Left lung (tissue), 14 donors: ENCODE measurements at places on chromosomes 7 and 10.
A peak's percentile ranks its signal among the peaks of the same experiment; 100 is the strongest.

DNA sequence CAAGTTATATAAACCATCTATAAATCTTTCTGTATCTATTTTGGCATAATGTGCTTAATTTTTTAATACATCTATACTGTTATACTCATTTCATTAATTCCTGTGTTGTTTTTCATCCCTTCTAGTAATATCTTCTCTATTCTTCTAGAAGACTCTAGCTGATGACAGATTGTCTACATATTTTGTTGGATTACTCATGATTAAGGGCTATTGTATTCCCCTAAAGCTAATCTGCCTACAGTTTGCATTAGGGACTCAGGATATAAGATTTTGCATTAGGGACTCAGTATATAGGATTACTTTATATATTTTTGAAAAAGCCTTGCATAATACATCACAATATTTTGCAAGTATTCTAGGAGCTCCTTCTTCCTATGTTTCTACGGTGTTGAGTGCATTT, 8.3 kb upstream of the SEMA3A start:
- no peak for DNase-seq

DNA sequence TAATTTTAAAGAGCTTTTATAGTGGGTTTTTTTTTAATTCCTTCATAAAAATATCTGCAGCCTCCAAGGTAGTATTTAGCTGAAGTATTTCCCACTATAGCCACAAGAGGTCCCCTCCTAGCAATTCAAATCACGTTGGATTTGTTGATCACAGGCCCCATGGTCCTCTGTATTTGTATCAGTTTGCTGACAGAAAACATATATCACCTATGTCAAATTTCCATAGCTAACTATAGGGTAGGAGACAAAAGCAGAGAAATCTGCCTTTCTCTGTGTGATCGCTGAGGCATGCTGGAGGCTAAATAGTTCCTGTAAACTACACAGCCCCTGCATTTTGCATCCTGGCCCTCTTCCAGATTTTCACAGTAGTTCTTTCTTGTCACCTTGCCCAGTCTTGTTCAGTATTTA, 1.7 kb upstream of the CTNNA3 start:
- DNase-seq: peak; percentile 37

DNA sequence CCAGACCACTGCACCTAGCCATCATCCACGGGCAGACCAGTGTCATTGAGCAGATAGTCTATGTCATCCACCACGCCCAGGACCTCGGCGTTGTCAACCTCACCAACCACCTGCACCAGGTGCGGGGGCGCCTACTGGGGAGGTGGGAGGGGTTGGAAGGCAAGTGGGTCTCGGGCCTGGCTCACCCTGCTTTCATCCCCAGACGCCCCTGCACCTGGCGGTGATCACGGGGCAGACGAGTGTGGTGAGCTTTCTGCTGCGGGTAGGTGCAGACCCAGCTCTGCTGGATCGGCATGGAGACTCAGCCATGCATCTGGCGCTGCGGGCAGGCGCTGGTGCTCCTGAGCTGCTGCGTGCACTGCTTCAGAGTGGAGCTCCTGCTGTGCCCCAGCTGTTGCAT, 4.6 kb downstream of the NFKB2 start:
- DNase-seq: no peak

DNA sequence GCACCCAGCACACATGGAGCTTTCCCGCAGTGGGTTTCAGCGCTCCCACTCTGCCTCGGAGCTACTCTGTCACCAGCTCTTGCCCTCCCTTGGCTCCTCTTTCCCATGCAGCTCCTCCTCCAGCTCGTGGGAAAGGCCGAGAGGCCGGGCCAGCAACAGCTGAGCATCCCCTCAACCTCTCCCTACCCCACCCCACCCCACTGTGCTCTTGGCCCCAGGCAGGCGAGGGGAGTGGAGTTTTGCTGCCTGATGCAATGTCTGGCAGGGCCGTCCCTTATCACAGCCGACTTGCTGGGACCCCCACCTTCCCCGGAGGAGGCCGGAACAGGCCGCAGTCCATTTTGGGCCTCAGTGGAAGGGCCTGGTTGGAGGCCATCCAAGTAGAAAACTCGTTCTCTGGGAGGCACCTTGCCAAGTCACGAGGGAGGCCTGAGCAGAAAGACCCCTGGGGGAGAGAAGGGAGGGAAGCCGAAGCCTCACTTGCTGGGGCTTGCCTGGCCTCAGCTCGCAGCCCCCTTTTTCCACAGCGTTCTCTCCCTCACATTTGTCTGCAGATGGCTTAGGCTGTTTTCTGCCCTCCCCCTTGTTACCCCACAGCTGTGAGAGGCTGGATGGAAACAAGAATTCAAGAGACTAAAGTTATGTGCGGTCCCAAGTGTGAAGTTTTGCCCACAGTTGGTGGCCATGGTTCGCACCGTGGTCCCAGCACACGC, 35.3 kb downstream of the CHST3 start:
- DNase-seq: peak; percentile 99

DNA sequence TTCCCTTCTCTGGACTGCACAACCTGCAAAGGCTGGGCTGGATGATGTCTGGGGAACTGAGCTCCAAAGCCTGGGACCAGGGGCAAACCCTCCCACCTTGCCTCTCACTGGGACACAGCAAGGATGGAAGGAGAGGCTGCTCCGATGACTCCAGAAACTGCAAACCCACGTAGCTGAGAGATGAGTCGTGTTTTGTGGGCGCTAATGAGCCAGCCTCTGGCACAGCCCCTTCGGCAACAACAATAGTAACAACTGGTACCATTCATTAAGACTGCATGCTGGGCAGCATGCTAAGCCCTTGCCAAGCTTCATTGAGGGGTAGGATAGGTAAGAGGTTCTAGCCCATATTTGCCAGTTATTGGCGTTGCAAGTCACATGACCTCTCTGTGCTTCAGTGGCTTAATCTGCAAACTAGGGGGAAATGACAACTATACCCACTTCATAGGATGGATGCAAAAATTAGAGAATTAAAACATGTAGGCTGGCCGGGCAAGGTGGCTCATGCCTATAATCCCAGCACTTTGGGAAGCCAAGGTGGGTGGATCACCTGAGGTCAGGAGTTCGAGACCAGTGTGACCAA, 145.9 kb downstream of the SH3PXD2A start:
- DNase-seq: peak; percentile 3

DNA sequence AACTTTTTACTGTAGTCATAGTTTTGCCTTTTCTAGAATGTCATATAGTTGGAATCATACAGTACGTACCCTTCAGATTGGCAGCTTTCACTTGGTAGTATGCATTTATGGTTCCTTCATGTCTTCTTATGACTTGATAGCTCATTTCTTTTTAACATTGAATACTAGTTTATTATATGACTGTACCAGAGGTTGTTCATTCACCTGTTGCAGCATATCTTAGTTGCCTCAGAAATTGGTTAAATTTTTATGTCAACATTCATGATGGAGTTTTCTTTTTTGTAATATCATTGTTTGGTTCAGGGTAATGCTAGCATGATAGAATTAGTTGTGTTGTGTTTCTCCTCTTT, 94.8 kb upstream of the CDK13 start:
- DNase-seq: no peak

DNA sequence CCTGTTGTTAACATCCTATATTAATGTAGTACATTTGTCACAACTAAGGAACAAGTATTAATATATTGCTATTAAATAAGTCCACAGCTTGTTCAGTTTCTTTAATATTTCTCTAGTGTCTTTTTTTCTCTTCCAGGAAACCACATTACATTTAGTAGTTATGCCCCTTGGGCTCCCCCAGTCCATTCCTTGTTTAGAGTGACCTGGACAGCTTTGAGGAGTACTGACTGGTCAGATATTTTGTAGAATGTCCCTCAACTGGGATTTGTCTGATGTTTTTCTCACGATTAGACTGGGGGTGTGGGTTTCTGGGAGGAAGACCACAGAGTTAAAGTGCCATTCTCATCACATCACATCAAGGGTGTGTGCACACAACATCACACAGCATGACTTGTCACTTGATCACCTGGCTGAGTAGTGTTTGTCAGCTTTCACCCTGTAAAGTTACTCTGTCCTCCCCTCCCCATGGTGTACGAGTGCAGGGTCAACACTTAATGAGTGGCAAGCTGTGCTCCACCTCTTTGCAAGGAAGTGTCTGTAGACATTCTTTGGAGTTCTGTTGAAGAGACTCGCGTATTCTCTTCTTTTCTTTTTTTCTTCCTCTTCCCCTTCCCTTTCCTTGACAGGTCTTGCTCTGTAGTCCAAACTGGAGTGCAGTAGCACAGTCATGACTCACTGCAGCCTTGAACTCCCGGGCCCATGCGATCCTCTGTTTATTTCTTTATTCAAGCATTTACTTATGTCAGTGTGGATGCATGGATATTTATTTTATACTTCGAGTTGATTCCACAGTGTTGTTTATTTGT, 10.2 kb downstream of the LMTK2 start:
- no peak for DNase-seq

DNA sequence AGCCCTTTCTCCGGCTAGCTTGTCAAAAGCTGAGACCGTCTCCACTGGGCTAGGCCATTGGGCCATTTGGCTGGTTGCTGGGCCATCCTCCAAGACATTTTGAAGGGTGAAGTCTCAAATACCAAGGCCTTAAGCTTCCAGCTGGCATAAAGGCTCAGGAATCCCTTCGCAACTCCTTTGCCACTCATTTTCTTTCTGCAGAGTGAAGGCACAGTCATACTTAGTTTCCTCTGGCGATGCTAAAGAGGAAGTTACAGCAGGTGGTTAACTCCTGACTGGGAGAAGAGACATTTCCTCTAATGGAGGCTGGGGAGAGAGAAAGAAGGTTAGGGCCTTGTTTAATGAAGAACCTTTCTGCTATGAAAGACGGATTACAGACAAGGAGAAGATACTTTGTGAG, 4.8 kb upstream of the REPIN1 start:
- no peak for DNase-seq

GRCh38 chr7:155423337-155424285, 34.3 kb upstream of the EN2 start:
- DNase-seq: no peak

DNA sequence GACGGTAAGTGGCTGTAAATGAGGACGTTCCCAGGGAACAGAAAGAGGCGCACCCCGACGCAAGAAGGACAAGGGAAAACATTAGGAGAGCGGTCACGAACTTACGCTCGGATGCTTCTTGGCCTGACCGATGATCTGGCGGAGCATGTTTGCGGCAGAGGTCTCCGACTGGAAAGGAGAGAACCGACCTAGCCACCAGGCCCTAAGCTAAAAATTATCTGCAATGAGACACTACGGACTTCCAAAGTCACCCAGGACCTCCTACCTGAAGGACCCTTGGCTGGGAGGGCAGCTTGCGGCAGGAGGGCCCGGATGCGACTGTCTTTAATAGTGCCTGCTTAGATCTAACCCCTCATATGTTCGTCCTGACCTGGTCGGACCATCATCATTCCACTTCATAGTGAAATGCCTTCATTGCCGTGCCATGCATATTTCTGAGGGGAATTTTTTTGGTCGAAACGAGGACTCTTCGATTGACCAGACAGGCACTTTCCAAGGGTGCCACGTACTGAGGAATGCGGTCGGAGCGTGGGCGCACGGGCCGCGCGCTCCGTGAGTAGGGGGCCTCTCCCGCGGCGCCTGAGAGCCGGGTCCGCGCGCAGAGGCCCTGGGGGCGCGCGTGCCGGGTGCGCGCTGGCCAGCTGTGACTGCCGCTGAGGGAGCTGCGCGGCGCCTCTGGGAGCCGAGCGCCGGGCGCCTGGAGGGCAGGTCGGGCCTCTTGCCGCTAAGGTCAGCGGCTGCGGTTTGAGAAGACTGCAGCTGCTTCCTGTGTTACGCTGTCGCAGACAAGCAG, 33.6 kb upstream of the PHF14 start:
- peak; percentile 96 for DNase-seq

- DNase-seq: no peak
These were observed 70.5 kb upstream of the AHR start for GRCh38 chr7:17227766-17228490.

- DNase-seq: peak; percentile 51
These were observed at the start of gene PROSER2 for GRCh38 chr10:11823122-11823988. Gene PROSER2 (plus strand): TSS chr10:11823356. CDS start chr10:11852078, 28,722 bp downstream.

DNA sequence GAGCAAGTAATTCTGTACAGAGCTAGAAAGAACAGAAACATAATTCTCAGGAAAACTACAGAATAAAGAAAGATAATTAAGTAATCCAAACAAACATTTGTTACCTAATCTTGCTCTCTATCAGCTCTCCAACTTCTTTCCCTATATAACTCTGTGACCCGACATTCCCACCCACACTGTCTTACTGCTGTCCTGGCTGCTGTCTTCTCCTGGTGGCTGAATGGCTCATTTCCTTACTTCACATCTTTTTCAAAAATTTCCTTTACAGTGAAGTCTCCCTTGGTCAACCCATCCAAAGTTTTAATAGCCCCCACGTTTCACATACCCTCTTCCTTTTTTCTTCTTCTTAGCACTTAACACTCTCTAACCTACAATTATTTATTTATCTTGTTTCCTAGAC, 64.0 kb downstream of the HYCC1 start:
- no peak for DNase-seq

DNA sequence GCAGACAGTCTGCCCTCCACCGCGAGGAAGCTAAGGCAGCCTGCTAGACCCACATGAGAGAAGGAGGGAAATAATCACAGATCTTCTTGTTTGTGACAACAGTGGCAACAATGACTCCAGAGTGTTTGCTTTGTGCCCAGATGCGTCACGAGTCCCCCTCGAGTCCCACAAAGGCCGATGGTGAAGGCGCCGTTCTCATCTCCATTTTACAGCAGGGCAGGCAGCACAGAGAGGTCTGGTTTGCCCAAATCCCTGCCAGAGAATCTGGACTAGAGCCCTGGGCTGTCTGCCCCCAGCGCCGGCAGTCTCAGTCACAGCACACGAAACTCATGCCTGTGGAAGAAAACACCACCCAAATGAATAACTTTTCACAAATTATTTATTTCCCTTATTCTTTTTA, 38.1 kb downstream of the KIAA1549 start:
- DNase-seq: no peak

DNA sequence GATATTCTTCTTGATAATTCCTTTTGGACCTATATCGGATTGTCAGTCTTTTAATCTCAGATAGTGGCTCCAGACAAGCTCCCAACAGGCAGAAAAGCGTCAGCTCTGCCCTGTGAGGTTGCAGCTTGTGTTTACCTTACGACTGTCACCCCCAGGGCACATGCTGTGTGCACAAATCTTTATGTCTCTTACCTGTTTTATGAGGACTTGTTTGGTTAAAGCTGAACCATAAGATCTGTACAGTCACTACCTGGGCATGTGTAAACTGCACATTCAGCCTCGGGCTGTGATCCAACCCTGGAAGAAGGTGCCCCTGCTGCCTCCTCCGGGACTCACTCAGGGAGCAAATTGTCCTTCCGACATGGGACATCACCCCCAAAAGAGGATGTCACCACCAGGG, 119.8 kb downstream of the GALNT17 start:
- no peak for DNase-seq

DNA sequence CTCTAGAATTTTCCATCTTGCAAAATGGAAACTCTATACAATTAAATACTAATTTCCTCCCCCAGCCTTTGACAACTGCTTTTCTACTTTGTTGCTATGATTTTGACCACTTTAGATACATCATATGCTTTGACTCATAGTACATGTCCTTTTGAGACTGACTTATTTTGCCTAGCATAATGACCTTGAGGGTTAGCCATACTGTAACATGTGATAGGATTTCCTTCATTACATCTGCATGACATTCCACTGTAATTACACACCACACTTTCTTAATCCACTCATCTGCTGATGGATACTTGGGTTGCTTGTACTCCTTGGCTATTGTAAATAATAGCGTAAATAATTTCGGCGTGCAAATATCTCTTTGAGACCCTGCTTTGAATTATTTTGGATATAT, 127.7 kb downstream of the JAZF1 start:
- DNase-seq: no peak
